ENCODE measurements at places on chromosomes 16 and 17. TPM values are rescaled to one million over a fixed set of nuclear protein-coding genes. Genes with fewer than 3 reads are reported as not detected.

Gene TBC1D24
- 19.6 TPM for total RNA-seq

Gene TPSG1
- total RNA-seq = not detected

Gene ZP2
- total RNA-seq = not detected

Gene CA4
- not detected for total RNA-seq

Gene CSH2
- not detected for total RNA-seq

Gene MT1G
- 24.5 TPM for total RNA-seq

Gene GRAP
- total RNA-seq = 10.9 TPM

Gene PRSS27
- 1.8 TPM for total RNA-seq

DNA sequence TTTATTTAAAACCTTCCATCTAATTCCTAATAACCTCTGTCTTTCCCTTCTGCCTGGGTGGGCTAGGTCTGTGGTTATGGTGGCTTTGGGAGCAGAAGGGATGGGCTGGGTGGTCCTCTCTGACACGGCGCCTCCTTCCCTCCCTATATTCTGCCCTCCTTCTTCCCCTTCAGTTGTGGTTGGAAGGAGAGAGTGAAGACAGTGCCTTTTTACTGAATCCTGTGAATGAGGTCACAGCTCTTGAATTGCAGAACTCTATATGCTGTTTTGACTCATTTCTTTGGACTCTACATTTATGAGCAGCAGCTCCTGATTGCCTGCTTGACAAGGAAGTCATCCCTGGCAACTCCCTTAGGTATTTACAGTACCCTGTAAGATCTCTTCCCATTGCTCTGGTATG lies 256.0 kb upstream of the ELAC2 start:
- no peak for DNase-seq

DNA sequence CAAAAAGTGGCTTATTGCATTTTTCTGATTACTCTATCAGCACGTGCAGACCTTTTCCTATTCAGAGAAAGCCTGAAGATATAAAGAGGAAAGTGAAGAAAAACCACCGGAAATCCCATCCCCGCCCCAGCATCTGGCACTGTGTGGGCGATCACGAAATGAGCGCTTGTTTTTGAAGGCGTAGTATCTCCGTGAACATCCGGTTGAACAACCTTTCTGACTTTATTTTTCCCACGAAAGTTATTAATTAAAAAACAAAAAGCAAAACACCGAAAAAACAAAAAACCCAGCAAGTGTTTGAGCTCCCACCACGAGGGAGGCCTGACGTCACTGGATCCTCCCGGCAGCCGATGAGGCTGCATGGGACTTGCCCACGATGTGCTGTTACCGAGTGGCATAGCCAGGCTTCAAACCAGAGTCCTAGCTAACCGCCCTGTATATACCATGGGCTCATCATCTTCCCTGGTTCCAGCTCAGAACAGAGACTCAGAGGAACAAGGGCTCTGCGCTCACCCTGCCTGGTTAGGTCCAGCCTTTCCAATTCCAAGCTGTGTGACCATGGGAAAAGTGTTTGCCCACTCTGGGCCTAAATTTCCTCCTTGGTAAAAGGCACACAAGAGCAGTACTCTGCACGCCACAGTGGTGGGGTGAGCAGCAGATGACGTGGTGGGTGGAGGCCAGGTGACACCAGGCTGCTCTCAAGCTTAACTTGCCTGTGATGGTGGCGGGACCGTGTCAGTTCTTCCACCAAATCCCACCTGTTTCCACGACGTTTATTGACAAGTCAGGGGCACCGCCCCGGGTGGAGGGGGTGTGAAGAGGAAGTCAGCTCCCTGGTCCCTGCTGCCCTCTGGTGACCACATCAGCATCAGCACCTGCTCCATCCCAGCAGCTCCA lies 34.3 kb upstream of the IL21R start:
- DNase-seq = peak; percentile 81

DNA sequence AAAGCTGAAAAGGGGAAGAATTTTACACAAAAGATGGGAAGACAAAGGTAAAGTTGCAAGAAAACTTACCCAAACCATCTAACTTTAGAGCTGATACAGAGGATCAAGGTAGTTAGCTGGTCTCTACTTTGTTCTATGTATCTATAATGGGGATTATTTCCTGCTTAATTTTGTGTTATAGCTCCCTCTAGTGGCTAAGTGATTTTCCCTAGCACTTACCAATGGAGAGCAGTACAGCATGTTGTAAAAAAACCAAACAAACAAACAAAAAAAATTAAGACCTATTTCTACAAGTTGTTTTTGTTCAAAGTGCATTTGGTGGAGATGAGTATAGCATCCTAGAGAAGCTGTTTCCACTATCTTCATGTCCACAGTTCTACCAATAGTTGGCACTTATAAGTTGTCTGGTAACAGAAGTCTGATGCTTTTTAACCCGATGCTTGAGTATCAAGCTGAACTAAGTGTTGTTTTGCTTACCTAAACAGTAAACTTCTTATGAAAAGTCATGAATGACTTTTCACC lies 7.5 kb downstream of the SRSF1 start:
- no peak for DNase-seq

DNA sequence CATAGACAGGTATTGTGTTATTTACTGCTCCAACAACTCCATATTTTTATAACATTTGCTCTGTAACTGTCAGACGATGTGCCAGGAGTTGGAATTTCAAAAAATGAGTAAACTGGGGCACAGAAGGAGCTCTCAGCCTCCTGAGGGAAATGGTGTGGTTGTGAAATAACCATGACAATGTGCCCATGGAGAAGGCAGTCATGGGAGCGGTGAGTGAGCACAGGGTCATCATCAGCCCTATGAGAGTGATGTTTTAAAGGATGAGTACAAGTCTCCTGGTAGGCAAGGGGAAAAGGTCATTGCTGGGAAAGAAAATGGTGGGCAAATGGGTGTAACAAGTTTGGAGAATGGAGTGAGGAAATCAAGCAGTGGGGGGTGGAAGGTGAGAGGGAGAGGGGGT lies 115.0 kb upstream of the SEC14L1 start:
- no peak for DNase-seq

DNA sequence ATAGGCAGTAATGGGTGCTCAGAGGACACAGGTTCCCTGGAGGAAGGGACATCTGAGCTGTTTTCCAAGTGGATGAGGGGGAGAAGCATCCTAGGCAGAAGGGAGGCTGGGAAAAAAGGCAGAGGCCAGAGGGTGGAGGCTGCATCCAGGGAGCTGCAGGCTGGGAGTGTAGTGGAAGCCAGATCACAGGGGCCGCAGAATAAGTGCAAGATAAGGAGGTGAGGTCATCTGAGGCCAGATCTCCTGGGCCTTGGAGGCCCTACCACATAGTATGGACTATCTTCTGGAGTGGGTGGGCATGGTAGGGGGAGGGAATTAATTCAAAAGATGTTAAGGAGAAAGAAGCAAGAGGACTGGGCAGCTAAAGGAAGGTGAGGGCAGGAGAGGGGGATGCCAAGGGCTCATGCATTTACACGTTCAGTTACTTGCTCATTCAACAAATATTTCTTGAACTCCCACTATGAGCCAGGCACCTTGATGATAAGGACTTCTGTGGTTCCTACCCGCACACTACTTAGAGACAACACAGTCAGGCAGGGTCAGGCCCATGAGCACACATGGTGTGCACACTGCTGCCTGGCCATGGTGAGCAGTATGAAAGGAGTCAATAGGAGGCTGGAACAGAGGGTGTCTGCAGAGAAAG lies 2.4 kb upstream of the RIPOR1 start:
- DNase-seq = no peak

DNA sequence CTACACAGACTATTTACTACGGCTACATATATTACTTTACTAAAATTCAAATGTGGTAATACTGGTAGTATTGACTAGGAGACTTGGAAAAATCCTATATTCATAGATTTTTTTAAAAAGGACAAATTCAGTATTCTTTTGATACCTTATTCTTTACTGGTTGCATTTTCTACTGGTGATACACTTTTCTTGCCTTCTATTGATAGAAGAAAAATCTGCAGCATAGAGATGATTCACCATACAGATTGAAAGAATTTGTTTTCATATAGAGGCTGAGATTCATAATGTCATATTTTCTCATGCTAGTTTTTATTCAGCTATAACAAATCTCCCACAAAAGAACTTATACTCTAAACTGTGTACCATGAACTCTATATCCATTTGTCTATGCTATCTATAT lies 195.4 kb upstream of the C17orf78 start:
- no peak for DNase-seq

DNA sequence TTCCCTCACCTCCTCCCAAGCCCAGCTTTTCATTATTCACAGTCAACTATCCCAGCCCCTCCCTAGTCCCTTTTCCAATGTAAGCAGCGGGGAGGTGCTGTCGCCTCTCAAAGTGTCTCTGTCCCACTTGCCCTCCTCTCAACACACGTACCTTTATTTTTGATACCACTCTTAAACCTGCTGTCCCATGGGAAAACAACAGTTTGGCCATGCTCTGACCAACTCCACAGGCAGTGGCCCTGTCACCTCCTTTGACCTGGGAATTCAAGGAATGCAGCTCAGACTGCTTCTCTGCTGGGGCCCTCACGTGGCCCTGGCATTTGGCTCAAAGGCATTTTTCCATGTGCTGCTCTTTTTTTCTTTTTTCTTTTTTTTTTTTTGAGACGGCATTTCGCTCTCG lies 4.2 kb downstream of the LYRM9 start:
- DNase-seq = no peak

DNA sequence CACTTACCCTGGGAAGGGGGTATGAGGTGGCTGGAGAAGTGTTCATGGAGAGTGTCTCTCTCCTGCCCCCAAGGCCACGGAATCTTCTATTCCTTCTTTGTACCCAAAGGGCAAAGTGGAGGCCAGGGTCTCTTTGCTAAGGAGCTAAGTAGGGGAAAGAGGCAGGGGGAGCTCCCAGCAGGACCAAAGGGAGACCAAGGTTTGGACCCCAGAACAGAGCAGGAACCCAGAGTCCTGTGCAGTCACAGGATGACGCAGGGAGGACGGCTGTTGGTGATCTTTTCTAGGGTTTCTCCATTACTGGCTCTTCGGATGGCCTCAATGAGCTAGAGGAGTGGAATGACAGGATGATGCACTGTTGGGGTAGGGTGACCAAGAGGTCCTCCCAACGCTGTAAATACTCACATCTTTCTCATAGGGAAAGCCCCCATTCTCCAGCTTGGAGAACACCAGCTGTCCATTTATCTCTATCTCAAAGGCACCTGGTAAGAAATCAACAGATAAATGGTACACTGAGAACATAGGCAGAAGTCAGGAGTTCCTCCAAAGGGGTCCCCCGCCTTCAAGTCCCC lies 966 bp downstream of the MIEN1 start:
- no peak for DNase-seq

DNA sequence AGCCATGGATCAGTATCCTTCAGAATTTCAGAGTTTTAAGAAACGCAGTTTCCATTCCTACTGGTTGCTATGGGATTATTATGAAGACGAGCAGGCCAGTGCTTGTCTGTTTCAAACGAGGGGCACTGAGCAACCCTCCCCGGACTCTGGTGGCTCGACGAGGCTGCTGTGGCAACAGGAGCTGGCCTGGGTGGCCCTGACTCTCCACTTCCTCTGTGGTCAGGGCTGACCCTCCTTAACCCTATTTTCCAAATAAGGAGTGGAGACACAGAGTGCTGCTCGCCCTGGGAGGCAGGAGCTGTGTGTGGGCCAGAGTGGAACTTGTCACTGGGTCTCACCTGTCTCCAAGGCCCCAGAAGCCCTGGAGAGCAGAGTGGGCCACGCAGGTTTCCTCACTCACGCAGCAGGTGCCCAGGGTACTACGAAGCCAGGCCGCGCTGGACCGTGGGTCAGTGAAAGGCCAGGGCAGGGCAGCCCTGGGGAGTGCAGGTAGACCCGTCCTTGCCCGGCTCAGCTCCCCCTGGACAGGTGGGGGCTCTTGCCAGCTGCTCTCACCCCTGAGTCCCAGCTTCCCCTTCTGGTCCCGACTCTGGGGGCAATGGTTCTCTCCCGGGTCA lies 3.3 kb downstream of the GALNS start:
- DNase-seq = no peak

DNA sequence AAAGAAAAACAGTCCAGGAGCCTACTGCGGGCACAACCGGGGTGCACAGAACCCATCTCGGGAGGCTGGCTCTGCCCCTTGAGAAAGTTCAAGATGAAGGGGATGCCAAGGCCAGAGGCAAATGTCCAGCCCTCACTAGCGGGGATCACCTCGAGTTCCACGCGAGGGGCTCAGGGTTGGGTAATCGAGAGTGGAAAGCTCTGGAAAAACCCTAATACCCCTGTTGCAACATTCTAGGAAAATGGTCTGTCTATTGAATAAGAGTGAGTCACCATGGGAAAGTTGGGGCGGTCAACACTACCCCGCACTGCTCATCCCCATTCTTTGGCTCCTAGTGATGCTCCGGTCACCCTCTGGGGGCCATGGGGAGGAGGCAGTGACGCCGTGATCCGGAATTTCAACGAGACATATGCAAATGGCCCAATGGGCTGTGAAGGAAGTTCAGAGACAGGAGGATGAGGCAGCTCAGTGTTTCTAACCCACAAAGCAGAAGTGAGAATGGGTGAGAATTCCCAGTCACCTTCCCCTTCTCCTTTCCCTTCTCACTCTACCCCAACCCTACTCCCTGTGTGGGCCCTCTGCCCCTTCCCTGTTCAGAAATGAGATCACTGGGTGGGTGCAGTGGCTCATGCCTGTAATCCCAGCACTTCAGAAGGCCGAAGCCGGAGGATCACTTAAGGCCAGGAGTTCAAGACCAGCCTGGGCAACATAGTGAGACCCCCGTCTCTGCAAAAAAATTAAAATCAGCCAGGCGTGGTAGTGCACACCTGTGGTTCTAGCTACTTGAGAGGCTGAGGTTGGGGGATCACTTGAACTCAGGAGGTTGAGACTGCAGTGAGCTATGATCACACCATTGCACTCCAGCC lies 22.4 kb downstream of the SOCS3 start:
- no peak for DNase-seq

DNA sequence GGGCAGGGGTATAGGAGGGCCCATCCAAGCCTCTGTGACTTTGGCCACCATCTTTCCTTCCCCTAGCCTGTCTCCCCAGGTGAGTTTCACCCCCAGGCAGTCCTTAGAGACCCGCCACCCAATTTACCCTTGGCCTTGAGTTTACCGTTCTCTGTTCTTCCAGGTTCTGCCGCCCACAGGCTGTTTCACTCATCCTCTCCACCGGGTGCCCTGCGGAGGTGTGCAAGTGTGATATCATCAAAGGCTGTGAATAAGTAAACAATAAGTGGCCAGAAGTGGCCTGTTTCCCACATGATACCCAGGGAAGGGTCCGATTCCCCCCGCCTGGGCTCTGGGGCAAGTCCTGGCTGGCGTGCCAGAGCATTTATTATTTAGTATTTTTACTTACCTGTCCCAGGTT lies 15.1 kb upstream of the TLCD3B start:
- DNase-seq = no peak

DNA sequence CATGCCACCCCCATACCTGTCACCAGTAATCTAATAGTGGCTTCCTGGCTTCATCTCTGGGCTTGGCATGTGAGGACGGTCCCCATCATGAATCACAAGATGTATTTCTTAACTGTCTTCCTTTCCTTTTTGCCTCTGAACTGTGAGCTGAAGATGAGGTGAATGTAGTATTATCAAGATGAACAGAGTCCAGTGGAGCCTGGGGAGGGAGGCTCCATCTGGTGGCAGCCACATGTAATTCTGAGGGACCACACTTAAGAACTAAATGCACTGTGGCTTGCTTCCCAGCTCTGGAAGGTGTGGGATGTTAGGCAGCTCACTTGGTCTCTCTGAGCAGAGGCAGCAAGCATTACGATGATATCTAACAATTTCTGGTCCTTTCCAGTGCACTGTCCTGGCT lies 354.9 kb upstream of the ASIC2 start:
- no peak for DNase-seq
